ENCODE measurements at places on chromosomes 13 and 19.

GRCh38 chr19:50628551-50628950 is 11.1 kb downstream of the SYT3 start:
- no peak for DNase-seq

GRCh38 chr19:17243211-17243829 is 2.4 kb downstream of the NR2F6 start:
- no peak for DNase-seq

DNA sequence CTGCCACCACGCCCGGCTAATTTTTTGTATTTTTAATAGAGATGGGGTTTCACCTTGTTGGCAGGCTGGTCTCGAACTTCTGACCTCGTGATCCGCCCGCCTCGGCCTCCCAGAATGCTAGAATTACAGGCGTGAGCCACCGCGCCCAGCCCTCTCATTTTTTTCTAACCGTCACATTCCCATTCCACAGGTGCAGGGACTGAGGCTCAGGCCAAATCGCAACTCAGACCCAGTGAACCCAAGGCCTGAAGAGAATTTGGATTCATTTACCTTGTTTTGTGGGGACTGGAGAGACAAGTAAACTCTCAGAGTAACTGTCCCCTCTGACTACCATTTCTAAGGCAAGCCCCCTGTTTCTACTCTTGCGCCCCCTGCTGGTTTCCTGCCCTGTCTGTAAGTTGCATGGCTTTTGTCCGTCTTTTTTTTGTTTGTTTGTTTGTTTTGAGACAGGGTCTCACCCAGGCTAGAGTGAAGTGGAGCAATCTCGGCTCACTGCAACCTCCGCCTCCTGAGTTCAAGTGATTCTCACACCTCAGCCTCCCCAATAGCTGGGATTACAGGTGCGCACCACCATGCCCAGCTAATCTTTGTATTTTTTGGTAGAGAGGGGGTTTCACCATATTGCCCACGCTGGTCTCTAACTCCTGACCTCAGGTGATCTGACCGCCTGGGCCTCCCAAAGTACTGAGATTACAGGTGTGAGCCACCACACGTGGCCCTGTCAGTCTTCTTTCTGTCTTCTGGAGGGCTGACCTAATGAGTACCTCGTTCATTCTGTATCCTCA is 2.3 kb upstream of the STRN4 start:
- DNase-seq = no peak

DNA sequence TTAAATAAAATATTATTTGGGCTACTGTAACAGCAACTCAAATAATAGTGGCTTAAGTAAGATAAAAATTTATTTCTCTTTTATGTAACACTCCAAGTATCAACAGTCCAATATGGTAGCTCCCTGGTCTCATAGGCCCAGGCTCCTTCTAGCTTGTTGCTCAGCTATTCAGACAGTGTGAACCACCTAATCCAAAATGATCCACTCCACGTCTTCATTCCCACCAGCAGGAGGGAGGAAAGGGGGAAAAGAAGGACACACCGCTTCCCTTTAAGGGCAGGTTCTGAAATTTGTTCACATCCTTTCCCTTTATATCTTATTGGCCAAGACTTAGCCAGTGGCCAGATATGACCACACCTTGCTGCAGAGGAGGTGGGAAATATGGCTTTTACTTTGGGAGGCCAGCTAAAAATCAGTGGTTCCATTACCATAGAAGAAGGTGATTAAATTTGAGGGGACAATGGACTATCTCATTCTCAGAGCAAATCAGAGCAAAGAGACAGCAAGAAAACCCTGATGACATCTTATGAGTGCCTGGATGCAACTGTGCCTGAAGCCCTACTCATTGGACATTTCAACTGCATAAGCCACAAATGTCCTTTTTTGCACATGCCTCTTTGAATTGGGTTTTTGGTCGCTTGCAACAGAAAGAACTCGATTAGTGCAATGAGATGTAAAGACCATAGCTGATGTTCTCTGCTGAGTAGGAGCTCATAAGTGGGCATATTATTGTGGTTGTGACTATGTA is 7.0 kb upstream of the EPOR start:
- no peak for DNase-seq

DNA sequence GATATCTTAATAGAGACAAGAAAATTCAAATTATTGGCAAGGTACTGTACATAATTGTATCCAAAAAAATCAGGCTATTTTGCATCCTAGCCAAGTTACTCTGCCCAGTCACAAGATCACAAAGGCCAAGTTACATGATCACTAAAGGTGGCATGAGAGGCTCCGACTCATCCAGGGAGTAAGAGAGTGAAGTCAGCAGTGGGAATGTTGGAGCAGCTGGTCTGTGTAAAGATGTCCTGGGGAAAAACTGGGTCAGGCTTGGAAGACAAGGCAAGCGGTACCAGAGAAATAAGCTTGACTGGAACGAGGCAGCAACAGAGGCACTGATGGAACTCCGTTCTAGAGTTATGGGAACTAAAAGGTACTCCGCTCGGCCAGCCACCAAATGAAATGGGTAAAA is 50.2 kb upstream of the PSG2 start:
- no peak for DNase-seq

GRCh38 chr19:12955996-12956395 is 1.0 kb downstream of the GADD45GIP1 start:
- no peak for DNase-seq

DNA sequence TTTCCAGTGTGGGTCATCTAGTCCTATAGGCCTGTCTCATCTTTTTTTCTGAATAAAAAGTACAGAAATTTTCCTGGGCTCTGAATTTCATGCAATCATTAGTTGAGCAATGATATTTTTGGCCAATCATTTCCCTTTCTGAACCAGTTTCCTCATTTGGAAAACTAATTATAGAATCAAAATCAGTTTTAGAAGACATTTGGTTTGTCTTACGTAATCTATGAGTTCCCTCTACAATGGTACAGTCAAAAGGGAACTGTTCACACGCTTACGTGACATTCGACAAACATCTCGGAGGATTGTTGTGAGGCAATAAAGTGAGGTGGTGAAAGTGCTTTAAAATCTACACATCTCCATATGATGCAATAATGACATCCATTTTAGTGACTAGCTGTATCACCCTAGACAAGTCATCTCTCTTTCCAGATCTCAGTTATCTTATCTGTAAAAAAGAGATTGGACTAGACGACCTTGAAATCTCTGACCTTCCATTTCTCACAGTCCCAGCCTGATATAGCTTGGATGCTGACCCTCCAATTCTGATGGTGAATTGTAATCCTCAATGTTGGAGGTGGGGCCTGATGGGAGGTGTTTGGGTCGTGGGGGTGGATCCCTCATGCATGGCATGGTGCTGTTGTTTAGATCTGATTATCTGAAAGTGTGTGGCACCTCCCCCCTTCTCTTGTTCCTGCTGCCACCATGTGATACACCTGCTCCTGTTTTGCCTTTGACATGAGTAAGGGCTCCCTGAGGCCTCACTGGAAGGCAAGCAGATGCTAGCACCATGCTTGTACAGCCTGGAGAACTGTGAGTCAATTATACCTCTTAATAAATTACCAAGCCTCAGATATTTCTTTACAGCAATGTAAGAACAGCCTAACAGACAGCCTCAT is 26.7 kb downstream of the FLT1 start:
- no peak for DNase-seq

DNA sequence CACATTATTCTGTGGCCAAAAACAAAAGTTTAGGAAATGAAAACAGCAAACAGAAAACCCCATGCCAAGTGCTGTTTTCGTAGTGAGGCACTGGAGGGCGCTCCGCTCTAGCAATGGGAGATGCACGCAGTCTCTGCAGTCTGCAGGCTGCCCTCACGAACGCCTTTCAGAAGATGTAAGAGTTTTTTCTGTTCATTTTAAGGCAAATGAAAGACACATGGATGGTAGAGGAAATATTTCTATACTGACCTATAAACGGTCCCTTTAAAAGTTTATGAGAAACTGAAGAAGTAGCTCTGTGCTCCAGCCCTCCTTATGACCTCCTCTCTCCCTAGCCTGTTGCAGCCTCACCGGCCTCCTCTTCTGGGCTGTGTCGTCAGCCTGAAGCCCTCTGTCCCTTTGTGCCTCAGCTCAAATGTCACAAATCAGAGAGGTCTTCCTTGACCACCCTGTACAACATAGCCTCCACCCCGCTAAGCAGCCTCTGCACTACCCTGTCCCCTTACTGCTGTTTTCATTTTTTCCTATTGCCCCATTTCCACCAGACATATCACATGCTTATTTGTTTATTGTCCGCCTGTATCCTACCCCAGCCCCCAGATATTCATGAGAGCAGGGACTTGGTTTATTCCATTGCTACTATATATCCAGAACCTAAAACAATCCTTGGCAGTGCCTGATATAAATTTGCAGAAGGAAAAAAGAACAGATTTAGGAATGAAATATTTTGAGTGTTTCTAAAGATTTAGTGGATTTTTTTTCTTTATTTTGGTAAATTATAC is 116.4 kb downstream of the TM9SF2 start:
- DNase-seq = no peak

GRCh38 chr13:104779311-104779993 is 1713.2 kb upstream of the SLC10A2 start:
- no peak for DNase-seq

GRCh38 chr13:76223565-76223964 is 587.4 kb downstream of the LMO7 start:
- DNase-seq = no peak

GRCh38 chr13:33519561-33520467 is 234.3 kb upstream of the STARD13 start:
- DNase-seq = no peak

GRCh38 chr19:34667349-34668076 is 9.4 kb downstream of the SCGB2B2 start:
- no peak for DNase-seq

- no peak for DNase-seq
These were observed 82.0 kb upstream of the WASF3 start for GRCh38 chr13:26475176-26476110.

DNA sequence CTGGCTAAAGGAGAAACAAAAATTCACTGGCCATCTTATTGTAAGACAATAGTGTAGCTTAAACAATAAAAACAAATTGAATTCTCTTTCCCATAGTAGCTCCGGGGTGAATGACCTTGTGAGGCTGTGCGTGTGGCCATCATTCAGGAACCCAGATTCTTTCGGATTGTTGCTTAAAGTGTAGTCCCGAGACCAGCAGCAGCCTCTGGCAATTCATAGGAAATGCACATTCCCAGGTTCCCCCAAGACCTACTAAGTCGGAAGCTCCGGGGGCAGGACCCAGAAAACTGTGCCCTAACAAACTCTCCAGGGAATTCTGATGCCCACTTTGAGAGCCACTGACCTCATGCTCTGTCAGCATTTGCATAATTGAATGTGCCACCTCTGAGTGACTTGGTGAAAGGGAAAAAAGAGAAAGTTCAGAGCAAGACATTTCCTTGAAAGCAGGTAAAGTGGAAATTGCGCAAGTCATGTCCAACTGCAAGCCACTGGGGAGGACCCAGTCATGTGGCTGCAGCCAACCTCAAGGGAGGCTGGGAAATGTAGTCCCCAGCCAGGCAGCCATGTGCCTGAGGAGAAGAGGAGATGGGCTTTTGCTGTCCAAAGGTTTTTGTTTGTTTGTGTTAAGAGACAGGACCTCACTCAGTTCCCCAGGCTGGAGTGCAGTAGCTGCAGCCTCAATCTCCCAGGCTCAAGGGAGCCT is 50.7 kb upstream of the PNMA8B start:
- DNase-seq = no peak

Measured in NCI-H187 (cell line).